Skin of body (tissue), 3 donors: ENCODE measurements at places on chromosomes 2 and 18. TPM values are rescaled to one million over a fixed set of nuclear protein-coding genes. Genes with fewer than 3 reads are reported as not detected.

REEP1 gene
- total RNA-seq = 3.9 TPM

FASTKD2 gene
- 38.1 TPM for total RNA-seq

HAAO gene
- total RNA-seq = 7.0 TPM

ITGA4 gene
- total RNA-seq = 19.0 TPM

CFC1 gene
- total RNA-seq = not detected

LIMS2 gene
- total RNA-seq = 3.8 TPM

GALNT13 gene
- total RNA-seq = 2.5 TPM

FANCL gene
- total RNA-seq = 28.2 TPM

CNGA3 gene
- 0.10 TPM for total RNA-seq

ARHGAP28 gene
- total RNA-seq = 42.6 TPM

CCDC74A gene
- 7.0 TPM for total RNA-seq

LBH gene
- total RNA-seq = 54.4 TPM

B3GNT7 gene
- total RNA-seq = 1.4 TPM

MROH2A gene
- total RNA-seq = 0.49 TPM

CABLES1 gene
- total RNA-seq = 26.6 TPM

ZNF2 gene
- 4.1 TPM for total RNA-seq

GREB1L gene
- 4.2 TPM for total RNA-seq

TUBA4B gene
- not detected for total RNA-seq

IL36G gene
- total RNA-seq = 4.4 TPM

CD302 gene
- total RNA-seq = 27.5 TPM

ALLC gene
- total RNA-seq = not detected

CLEC4F gene
- 0.10 TPM for total RNA-seq

CKAP2L gene
- 6.0 TPM for total RNA-seq

RNF144A gene
- 15.3 TPM for total RNA-seq

LYG2 gene
- total RNA-seq = 16.5 TPM

CPO gene
- 0.89 TPM for total RNA-seq

FER1L5 gene
- 0.10 TPM for total RNA-seq

RAB17 gene
- total RNA-seq = 0.59 TPM

FAP gene
- 64.6 TPM for total RNA-seq

ARHGEF4 gene
- 19.9 TPM for total RNA-seq

POTEI gene
- total RNA-seq = 0.10 TPM

STPG4 gene
- total RNA-seq = not detected

TEX44 gene
- not detected for total RNA-seq
